SIG-M5 (cell line): ENCODE measurements at places on chromosomes 2 and 18.

DNA sequence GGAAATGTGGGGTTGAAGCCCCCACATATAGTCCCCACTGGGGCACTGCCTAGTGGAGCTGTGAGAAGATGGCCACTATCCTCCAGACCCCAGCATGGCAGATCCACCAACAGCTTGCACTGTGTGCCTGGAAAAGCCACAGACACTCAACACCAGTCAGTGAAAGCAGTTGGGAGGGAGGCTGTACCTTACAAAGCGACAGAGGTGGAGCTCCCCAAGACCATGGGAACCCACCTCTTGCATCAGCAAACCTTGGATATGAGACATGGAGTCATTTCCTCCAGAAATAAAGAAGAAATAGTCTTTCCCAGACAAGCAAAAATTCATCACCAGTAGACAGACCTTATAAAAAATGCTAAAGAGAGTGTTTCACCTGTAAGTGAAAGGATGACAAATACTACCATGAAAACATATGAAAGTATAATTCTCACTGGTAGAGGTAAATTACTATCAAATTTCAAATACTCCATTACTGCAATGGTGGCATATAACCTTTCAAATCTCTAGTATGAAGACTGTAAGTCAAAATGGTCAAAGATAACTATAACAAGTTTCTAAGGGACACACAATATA is 152.6 kb upstream of the EPHA4 start:
- no peak for DNase-seq

DNA sequence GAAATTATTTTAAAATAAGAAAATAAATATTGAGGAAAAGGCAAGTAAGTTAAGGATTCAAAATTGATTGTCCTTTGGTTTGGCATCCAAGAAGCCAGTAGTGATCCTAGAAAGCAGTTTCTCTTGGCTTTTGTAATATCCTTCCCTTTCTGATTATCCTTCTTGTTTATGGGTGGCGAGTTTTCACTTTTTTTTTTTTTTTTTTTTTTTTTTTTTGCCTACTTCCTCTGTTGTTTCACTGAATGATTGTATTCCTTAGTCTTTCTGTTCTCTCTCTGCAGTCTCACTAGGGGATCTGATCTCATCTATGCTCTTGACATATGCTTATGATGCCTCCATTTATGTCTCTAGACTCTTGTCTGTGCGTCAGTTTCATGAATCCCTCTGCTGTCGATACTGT is 4.2 kb downstream of the NAPG start:
- DNase-seq: no peak

DNA sequence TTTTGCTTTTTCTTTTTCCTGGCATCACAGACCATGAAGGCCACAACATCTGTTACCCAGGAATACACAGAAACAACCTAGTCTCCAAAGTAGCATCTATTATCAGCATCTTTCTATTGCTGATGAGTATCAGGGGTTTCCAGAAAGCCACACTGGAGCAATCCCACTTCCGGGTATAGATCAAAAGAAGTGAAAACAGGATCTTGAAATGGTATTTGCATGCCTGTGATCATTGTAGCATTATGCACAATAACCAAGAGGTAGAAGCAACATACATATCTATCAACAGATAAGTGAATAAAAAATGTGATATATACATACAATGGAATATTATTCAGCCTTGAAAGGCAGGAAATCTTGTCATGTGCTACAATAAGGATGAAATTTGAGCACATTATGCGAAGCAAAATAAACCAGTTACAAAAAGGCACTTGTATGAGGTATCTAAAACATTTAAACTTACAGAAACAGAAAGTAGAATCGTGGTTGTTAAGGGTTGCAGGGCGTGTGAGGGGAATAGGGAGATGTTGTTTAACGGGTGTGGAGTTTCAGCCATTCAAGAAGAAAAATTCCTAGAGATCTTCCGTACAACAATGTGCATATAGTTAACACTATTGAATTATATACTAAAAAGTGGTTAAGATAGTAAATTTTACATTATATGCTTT is 115.1 kb downstream of the KCNE4 start:
- DNase-seq: no peak

DNA sequence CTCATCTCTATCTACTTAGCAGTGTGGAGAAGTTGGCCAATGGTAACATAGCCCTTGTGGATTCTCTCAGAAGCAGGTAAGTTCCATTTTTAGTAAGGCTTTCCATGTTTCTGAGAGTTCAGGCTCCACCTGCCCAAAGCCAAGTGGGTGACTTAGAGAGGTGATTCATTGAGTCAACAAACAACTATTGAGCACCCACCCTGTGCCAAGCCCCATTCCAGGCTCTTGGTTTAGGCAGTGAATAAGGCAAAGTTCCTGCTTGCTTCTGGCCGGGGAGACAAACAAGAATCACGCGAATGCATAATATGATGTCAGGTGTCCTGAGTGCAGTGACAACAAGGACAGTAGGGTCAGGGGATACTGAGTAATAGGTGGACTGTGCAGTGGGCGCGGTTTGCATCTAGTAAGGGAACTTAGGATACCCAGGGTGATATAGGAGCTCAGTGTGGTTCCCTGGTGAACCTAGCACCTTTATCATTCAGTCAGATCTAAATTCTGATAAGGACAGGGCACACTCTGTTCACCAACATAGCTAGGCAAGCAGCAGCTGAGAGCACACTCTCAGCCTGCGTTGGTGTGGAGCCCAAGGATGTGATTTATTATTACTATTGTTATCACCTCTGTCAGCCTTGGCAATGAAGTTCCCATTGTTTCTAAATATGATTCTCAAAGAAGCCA is 31.7 kb upstream of the KCTD1 start:
- DNase-seq: no peak

- DNase-seq: no peak
Measured at GRCh38 chr2:213266421-213266820, 17.8 kb upstream of the SPAG16 start.

GRCh38 chr2:154158101-154158500 is 286.4 kb downstream of the GALNT13 start:
- no peak for DNase-seq

DNA sequence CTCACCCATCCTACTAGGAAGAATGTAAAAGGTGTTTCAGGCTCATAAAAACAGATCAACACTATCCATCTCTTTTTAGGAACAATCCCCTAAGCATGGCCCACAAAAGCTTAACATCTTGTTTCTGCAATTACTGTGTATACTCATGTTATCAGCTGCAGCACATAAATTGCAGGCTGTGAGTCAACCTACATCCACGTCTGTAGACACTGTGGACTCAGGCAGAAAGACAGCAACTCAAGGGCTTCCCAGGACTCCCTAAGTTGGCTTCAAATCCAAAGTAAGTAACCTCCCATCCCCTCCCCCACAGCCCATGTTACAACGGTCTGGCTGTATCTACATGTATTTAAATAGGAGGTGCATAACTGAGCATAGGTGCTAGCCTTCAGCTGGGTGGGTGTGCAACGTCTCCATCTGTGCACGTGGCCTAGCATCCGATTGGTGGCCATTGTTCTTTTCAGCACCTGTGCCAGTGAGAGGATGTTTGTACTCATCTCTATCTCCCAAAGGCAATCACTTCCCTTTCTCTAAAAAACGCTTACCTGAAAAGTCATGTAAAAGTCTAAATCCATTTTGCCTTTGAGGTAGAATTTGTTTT is 30.1 kb downstream of the UXS1 start:
- DNase-seq: no peak

DNA sequence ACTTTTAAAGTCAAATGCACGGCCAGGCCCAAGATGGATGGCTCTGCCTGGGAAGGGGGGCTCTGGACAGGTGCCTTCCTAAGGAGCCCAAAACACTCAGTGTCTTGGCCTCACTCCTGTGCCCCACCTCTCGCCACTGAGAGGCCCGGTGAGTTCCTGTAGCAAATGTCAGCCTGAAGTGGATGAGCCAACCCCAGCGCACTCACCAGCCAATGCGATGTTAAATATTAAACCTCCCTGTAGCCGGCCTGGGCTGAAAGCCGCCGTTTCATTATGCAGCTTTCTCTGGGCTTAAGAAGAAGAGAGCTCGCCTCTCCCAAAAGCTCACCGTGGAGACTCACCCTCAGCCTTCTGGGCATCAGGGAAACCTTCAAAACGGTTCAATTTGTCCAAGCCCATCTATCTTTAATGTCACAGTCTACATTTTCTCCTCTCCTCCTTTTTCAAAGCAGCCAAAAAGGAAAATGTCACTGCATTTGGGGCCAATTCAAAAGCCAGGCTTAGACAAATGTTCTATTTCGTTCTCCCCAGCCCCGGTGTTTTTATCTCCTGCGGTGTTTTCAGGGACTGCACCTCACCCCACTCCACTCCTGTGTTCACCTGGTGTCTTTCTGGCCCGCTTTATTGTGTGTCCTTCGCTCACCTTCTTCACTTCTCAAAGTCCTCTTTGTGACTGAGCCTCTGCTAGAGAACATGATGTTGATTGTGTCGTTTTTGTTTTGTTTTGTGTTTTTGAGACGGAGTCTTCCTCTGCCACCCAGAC is 124.0 kb downstream of the NRP2 start:
- no peak for DNase-seq

DNA sequence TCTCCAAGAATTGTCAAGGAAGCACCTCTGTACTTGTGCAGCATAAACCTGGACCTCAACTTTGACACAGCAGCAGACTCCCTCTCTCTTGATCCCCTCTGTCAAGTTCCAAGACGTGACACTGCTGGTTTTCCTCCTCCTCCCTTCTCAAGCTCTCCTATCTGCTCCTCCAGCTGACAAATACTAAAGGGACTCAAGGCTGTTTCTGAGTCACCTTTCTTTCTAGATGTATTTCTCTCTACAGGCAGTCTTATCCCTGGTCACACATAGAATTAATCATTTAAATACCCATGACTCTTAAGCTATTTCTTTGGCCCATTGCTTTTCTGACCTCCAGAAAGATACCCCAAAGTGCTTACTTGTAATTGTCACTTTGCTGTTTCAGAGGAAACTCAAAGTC is 53.5 kb downstream of the SEPTIN10 start:
- no peak for DNase-seq

DNA sequence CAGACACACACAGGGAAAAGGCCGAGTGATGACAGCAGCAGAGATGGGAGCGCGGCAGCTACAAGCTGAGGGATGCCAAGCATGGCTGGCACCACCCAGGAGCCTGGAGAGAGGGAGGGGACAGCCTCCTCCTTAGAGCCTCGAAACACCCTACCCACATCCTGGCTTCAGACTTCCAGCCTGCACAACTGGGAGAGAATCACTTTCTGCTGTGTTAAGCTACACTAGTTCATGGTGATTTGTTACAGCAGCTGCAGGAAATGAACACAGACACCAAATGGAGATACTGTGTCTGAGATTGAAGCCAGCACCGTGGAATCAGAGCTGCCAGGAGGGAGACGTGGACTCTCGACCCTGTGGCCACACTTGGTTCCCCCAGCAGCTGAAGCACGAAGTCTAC is 27.5 kb upstream of the FOSL2 start:
- no peak for DNase-seq

- DNase-seq: no peak
Measured at GRCh38 chr18:11851806-11852337, 659 bp downstream of the CHMP1B start.
